ENCODE measurements at places on chromosomes 4 and X. TPM values are rescaled to one million over a fixed set of nuclear protein-coding genes. Genes with fewer than 3 reads are reported as not detected.

The GRIPAP1 gene
- total RNA-seq: 46.1 TPM

The TMEM35A gene
- 3.2 TPM for total RNA-seq

DNA sequence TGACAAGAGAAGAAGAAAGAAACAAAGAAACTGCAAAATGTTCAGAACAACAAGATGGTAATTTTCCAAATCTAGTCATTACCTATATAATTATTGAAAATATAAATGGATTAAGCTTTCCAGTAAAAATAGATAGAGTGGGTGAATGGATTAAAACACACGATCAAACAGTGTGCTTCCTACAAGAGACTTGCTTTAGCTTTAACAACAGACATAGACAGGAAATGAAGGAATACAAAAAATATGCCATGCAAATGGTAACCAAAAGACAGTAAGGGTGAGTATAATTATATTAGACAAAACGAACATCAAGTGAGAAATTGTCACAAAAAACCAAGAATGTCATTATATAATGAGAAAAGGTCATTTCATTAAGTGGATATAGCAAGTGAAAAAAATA is 842.8 kb downstream of the CCSER1 start:
- no peak for DNase-seq
- H3K4me3 ChIP-seq: no peak overlapping the region
- no peaks in the 10 kb centered on the region for H3K4me1 ChIP-seq
- no peaks in the 10 kb centered on the region for H3K27me3 ChIP-seq

- peaks cover 3% of the 10 kb centered on the region for H3K4me1 ChIP-seq
- no peak for DNase-seq
- no peak overlapping the region for H3K4me3 ChIP-seq
- H3K27me3 ChIP-seq: no peaks in the 10 kb centered on the region
- no peaks in the 10 kb centered on the region for H3K36me3 ChIP-seq
These were observed 15.3 kb downstream of the KLHL2 start for GRCh38 chr4:165222651-165222994.

- no peaks in the 10 kb centered on the region for H3K27me3 ChIP-seq
- DNase-seq: no peak
- H3K36me3 ChIP-seq: no peaks in the 10 kb centered on the region
- H3K4me1 ChIP-seq: no peaks in the 10 kb centered on the region
These were observed 82.4 kb upstream of the MTM1 start for GRCh38 chrX:150486011-150486410.

DNA sequence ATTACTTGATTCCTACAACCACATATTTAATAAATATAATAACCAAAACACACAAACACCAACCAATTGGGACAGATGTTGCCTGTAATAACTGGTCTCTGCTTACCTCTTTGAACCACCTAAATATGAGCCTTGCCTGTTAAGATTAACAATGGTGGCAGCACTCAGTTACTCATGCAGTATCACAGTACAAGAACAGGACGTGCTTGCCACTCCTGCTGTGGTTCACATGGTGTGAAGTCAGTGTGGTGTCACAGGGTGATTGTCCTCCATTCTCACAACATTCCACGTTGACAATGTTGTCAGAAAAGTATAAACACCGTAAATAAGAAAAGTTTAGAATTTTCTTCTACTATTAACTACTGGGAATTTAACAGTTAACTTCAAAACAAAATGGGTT is 365.0 kb downstream of the PPP3CA start:
- H3K4me1 ChIP-seq: no peaks in the 10 kb centered on the region
- no peaks in the 10 kb centered on the region for H3K36me3 ChIP-seq
- no peak overlapping the region for H3K27ac ChIP-seq
- no peaks in the 10 kb centered on the region for H3K27me3 ChIP-seq
- DNase-seq: no peak
- H3K4me3 ChIP-seq: no peak overlapping the region

GRCh38 chrX:44451056-44451455 is 91.6 kb downstream of the FUNDC1 start:
- no peaks in the 10 kb centered on the region for H3K36me3 ChIP-seq
- no peak overlapping the region for H3K27ac ChIP-seq
- no peak for DNase-seq
- no peak overlapping the region for H3K4me3 ChIP-seq
- no peaks in the 10 kb centered on the region for H3K4me1 ChIP-seq

GRCh38 chr4:73172161-73172560 is 86.4 kb downstream of the ANKRD17 start:
- H3K36me3 ChIP-seq: no peaks in the 10 kb centered on the region
- no peak overlapping the region for H3K27ac ChIP-seq
- no peak for DNase-seq
- H3K4me3 ChIP-seq: no peak overlapping the region

GRCh38 chrX:70176938-70177533 is at the start of gene DGAT2L6:
DGAT2L6 (plus strand) TSS chrX:70177483; CDS start chrX:70177583, 100 bp downstream.
- no peaks in the 10 kb centered on the region for H3K36me3 ChIP-seq
- no peak within 1 kb of the TSS for H3K4me3 ChIP-seq
- H3K4me1 ChIP-seq: no peaks in the 10 kb centered on the region
- DNase-seq: no peak

DNA sequence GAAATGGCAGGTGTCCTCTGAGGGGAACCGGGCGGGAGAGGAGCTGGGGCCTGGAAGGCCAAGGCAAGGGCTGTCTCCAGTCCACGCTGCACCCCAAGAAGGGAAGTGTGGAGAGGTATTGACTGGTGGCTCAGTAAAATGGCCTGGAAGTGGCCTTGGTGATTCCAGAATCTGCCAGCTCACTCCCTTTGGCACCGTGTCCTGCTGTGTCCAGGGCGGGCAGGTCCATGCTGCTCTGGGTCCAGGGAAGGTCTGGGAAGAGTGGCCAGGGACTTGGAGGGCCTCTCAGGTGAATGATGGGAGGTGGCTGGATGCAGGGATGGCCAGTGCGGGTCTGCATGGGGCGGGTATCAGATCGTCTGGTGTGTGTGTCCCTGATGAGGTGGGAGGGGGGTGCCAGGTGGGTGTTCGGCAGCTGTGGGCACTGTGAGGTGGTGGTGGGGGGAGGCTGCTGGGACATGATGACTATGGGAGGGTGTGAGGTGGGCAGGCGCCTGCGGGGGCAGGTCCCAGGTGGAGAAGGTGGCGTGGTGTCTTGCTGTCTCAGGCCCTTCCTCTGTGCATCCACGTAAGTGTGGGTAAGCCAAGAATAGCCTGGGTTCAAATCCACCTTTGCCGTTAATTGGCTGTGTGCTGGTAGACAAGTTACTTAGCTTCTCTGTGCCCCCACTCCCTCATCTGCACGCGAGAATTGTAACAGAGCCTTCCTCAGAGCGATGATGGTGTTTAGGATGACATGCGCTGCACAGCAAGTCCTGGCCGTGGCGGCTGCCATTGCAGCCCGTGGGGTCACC is 17.7 kb downstream of the RGS12 start:
- H3K27ac ChIP-seq: no peak overlapping the region
- H3K27me3 ChIP-seq: no peaks in the 10 kb centered on the region
- H3K36me3 ChIP-seq: no peaks in the 10 kb centered on the region

GRCh38 chr4:152100379-152101201 is 339.8 kb upstream of the GATB start:
- H3K4me1 ChIP-seq: no peaks in the 10 kb centered on the region
- H3K36me3 ChIP-seq: no peaks in the 10 kb centered on the region
- no peaks in the 10 kb centered on the region for H3K27me3 ChIP-seq
- no peak overlapping the region for H3K4me3 ChIP-seq

DNA sequence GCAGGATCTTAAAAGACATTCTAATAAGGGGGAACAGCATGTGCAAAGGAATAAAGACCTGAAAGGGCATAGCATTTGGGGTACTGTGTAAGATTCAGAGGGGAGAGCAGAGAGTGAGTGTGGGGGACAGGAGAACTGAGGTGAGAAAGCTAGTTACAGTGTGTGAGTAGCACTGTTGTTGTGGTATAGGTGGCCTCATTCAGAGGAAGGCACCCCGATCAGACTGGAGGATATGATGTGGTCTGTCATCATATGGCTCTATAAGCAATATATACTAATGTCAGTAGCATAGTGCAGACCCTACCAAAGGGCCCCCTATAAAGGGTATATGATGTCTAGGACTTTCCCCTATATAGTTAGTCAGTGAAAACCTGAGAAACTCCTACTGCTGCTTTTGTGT is 175.8 kb downstream of the FMR1NB start:
- H3K36me3 ChIP-seq: no peaks in the 10 kb centered on the region
- H3K27me3 ChIP-seq: no peaks in the 10 kb centered on the region
- H3K4me3 ChIP-seq: no peak overlapping the region
- DNase-seq: no peak

GRCh38 chr4:55143858-55144257 is 18.5 kb upstream of the KDR start:
- no peaks in the 10 kb centered on the region for H3K4me1 ChIP-seq
- H3K27me3 ChIP-seq: no peaks in the 10 kb centered on the region
- no peak overlapping the region for H3K27ac ChIP-seq

GRCh38 chr4:45294464-45294863 is 568.1 kb upstream of the GNPDA2 start:
- no peak overlapping the region for H3K4me3 ChIP-seq
- no peaks in the 10 kb centered on the region for H3K27me3 ChIP-seq
- H3K4me1 ChIP-seq: no peaks in the 10 kb centered on the region
- no peaks in the 10 kb centered on the region for H3K36me3 ChIP-seq
- DNase-seq: no peak

GRCh38 chrX:123308658-123309057 is 124.6 kb downstream of the GRIA3 start:
- no peaks in the 10 kb centered on the region for H3K36me3 ChIP-seq
- no peak overlapping the region for H3K4me3 ChIP-seq
- H3K4me1 ChIP-seq: no peaks in the 10 kb centered on the region
- no peaks in the 10 kb centered on the region for H3K27me3 ChIP-seq

DNA sequence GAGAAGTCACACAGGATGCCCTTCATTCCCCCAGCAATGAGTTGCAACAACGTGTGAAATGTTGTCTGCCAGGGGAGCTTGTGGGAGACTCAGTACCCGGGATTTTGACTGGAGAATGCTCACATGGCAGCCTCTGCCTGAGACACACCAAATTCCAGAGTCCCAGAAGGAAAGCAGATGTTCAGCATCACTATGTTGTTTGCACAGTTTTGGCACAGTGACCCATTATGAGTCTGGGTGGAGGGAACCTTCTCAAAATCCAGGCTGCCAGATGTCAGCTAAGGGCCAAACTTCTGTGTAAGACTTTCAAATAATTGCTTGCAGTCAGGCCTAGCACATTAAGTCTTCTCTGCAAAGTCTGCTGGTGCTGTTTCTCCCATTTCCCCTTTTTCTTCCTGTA is 1029.7 kb upstream of the TENM3 start:
- H3K36me3 ChIP-seq: no peaks in the 10 kb centered on the region
- no peaks in the 10 kb centered on the region for H3K27me3 ChIP-seq
- DNase-seq: no peak
- no peak overlapping the region for H3K27ac ChIP-seq
- H3K4me1 ChIP-seq: no peaks in the 10 kb centered on the region

DNA sequence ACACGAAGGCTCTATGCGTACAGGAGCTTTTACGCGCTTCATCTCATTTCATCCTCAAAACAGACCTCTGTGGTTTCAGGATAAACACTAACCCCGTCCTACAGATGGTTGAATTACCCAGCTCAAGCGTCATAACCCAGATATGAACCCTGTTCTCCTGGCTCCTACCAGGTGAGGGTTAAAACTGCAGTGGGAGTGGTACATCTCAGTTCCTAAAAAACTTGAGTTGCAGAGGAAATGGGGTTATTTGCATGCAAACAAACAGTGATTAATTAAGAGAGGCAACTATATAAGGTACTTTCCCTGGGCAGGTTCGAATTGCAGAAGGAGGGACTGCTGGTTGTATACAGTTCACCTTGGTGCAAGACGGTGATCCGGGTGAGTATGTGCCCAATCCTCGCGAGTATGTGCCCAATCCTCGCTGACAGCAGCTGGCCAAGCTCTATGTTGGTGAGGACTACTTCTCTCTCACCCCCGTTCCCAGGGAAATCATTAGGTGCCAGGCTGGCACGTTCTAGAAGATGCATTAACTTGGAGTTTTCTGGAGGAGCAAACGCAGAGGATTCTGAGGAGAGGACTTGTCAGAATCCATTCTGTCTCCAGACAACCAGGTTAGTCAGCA is 72.6 kb downstream of the FHDC1 start:
- H3K4me1 ChIP-seq: no peaks in the 10 kb centered on the region
- H3K4me3 ChIP-seq: no peak overlapping the region
- no peaks in the 10 kb centered on the region for H3K27me3 ChIP-seq

DNA sequence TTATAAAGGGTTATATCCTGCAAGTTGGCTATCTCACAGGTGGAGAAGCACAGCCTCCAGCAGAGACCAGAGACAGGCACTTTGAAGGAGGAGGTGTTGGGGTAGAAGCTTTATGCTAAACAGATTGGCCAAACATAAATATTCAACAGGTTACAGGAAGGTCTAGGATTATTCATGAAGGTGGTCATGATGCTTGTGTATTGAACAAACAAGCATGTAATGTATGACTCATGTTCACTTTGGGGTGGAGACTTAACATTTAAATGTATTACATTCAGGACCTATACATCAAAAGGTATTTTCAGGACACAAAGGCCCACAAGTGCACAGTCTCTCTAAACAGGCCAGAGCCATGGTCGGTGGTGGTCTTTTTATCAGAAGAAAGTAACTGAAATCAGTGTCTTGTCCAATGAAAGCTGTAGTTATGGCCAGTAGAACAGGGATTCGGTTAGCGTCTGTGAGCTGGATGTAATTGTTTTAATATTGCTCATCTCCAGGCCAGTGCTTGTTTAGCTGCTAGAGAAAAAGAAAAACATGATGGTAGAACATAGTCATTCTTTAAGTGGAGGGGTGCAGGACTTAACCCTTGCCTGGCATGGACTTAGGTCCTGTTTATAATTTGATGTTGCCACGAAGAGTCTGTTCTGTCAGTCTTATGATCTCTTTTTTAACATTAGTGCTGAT is 555.2 kb upstream of the PCDH10 start:
- H3K27me3 ChIP-seq: no peaks in the 10 kb centered on the region
- H3K36me3 ChIP-seq: no peaks in the 10 kb centered on the region
- H3K4me3 ChIP-seq: no peak overlapping the region
- H3K27ac ChIP-seq: no peak overlapping the region
- DNase-seq: no peak
- no peaks in the 10 kb centered on the region for H3K4me1 ChIP-seq

GRCh38 chr4:183175631-183176232 is 76.7 kb downstream of the WWC2 start:
- DNase-seq: no peak
- H3K4me3 ChIP-seq: no peak overlapping the region
- H3K27me3 ChIP-seq: no peaks in the 10 kb centered on the region
- peaks cover 5% of the 10 kb centered on the region for H3K4me1 ChIP-seq
- H3K36me3 ChIP-seq: no peaks in the 10 kb centered on the region
- no peak overlapping the region for H3K27ac ChIP-seq

All from aorta (tissue), 5 donors.